ENCODE measurements at places on chromosomes 12 and 14.

DNA sequence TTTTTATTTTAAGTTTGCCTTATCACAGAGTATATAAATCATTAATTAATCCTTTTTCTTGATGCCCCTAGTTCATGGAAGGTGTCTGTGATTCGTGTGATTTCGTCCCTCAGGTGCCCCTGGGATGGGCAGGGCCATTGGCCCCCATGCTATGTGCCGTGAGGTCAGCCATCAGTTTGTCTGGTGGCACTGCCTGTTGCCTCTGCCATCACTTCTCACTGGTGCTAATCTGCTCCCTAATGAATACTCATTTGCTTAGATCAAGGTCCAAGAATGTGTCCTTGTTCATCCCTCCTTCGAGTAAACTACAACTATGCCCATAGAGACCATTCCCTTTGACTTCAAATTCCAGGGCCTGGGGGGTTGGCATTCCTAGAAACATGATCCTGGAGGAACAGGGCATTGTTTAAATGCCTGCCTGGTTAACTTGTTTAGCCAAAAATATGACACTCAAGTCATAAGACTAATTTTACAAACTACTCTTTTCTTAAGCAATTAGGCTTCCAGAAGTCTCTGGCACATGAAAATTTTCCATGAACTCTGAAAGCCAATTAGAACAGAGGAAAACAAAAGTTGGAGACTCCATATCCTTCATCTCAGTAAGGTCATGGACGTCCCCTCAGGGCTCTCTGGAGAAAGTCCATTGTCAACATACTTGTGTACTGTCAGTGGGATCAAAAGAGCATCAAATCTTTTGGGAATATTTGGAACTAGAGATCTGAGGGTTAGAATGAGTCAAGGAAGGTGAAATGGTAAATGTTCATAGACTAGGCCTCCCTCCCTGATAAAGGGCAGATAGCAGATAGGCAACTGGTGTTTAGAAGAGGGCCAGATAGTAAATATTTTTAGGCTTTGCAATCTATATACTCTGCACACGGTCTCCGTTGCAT is 90.9 kb upstream of the PLXNC1 start:
- no peak for DNase-seq

- no peak for DNase-seq
Measured at GRCh38 chr14:79660053-79660939, 551.0 kb downstream of the DIO2 start.

DNA sequence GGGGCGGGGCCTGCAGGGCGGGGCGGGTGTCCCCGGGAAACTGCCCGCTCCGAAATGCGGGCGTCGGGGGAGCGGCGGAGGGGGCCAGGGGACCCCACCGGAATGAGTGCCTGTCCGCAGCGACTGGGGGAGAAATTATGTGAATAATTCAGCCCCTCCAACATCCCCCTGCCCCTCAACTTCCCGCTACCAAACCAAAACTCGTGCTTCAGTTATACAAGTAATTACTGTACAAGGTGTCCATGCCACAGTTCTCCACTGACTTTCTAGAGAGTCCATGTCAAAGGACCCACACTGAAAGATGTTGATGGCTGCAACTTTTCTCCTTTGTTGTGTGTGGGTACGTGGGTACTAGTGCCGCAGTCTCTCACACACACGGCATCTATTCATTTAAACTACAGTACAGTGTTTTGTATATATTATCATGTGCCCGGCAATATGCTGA is 414 bp upstream of the CDK17 start:
- DNase-seq: no peak

- no peak for DNase-seq
Measured at GRCh38 chr14:74713395-74713735, 421 bp downstream of the FCF1 start.

GRCh38 chr14:104868060-104868740 is 3.1 kb downstream of the CEP170B start:
- peak; percentile 59 for DNase-seq

- no peak for DNase-seq
Measured at GRCh38 chr14:62053188-62053587, 291.0 kb downstream of the SNAPC1 start.

DNA sequence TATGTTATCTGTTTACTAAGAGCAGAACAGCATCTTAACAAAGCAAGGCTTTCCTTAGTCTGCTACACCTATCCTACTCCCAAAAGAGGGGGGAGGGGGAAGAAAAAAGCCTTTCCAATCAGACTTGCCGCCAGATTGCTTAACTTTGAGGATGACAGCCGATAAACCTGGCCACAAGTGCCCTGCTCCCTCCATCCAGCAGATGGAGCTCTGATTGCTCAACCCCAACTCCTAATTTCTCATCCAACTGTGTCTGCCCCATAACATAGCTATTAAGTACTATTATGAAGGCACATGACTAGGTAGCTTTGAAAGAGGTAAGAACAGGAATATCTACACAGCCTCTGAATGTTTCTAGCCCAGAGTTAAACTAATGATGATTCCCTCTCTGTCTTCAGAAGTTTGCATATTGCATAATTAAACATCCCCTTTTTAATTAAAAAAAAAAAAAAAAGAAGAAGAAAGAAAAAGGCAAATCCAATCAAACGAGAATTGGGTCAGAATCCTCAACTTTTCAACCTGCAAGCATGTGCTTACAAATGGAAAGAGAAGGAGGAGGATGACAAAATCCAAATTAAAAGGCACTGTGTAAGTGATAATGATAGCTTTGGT is 247.4 kb downstream of the GALC start:
- DNase-seq: no peak

GRCh38 chr14:57707219-57707618 is 158.7 kb downstream of the SLC35F4 start:
- DNase-seq: no peak

- DNase-seq: no peak
Measured at GRCh38 chr12:18882690-18883089, 144.8 kb downstream of the CAPZA3 start.

DNA sequence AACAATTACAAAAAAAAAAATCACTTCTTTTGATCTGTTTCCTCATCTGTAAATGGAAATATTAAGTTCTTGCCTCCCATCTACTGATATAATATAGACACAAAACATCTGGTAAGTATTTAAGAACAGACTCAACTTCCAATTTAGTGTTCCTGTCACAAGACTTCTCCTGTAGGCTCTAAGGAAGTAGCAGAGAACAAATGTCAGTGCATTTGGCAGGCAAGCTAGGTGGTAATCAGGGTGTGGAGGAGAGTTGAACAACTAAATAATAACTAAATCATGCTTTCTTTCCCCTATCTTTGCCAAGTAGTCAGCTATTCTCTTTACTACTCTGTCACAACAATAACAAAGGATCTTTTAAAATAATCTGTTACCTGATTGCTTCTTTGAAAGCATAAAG is 22.1 kb downstream of the BAZ1A start:
- DNase-seq: no peak

GRCh38 chr14:74048281-74048680 is 29.1 kb downstream of the BBOF1 start:
- no peak for DNase-seq

DNA sequence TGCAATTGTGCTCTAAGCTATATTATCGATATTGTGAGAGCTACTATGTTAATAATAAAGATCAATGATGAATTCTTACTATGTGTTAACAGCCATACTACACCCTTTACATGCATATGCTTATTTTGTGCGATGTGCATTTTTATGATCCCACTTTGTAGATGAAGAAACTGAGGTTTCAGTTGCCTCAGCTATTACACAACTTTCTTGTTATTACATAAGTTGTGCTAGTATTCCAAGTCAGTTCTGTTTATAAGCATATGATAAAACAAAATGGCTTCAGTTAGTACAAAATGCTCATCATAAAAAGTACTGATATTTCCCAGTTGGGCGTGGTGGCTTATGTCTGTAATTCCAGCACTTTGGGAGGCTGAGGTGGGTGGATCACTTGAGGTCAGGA is 471.5 kb upstream of the DCN start:
- no peak for DNase-seq

GRCh38 chr14:72060460-72060859 is 128.2 kb downstream of the RGS6 start:
- no peak for DNase-seq

GRCh38 chr12:2793561-2793960 is 1.2 kb upstream of the FKBP4 start:
- DNase-seq: no peak

DNA sequence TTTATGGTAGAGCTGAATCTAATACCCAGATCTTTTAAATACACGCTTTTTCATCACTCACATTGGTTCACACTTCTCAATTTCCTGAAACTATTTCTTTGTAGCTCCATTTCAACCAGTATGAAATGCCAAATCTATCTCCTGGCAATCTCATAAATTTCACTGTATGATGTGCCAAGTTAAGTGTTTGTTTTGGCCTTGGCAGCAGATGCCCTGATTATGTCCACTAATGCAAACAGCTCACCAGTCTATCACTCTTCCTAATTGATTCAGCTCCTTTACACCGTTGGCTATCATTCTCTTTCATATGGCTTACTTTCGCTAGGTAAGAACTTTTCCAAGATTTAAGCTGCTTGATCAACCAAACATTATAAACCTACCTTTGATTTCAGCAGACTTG is 58.6 kb downstream of the ZFC3H1 start:
- DNase-seq: no peak

DNA sequence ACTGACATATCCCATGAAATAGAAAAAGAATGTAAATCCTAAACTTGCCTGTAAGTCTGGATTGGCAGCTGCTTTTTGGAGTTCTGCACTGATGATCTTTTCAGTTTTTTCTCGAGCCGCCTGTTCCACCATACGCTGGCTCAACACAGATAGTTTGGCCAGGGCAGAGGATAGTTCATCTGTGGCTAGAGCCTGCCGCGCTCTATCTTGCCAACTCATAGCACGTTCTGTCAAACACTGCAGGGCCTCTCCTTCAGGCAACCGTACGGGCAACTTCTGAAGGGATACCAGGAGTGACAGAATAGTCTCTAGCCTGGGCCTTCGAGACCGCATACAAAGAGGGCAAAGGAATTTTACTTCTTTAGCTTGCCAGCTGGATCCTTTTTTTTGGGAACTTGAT is 44.8 kb upstream of the SLC6A13 start:
- no peak for DNase-seq

DNA sequence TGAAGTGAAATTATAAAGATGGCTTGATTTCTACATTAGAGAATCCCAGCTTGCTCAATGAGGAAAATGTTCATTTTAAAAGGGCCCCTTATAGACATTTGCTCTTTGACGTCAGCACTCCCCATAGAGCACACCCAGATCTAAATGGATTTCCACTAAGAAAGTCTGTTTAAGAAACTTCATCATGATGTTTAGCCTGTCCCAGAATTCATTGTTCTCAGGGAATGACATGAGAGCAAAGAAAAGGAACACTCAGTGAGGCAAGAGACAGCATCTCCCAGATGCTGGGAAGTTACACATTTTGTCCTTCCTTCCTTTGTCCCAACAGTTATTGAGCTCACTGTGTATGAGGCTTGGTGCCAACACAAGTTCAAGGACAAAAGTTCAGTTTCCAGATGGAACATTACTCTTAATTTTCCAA is 4.9 kb downstream of the PHLDA1 start:
- DNase-seq: no peak

DNA sequence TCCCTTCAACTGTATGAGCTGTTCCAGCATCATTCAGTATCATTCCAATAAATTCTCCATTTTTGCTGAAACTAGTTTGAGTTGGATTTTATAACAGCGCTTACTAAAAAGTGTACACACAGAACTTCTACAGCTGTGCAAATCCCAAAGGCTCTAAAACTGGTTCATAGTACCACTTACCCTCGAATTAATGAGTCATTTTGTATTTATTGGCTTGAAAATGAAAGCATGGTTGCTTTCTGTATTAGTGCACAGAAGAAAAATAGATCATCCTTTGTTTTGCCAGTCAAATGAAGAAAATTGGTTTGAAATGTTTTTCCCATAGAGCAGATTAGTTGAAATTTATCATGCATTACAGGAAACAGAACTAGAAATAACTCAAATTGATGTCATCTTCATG is 268.3 kb upstream of the CPNE8 start:
- no peak for DNase-seq

- no peak for DNase-seq
Measured at GRCh38 chr12:94545935-94546771, 86.5 kb upstream of the CEP83 start.

GRCh38 chr12:19916974-19917373 is 451.4 kb upstream of the PDE3A start:
- no peak for DNase-seq

DNA sequence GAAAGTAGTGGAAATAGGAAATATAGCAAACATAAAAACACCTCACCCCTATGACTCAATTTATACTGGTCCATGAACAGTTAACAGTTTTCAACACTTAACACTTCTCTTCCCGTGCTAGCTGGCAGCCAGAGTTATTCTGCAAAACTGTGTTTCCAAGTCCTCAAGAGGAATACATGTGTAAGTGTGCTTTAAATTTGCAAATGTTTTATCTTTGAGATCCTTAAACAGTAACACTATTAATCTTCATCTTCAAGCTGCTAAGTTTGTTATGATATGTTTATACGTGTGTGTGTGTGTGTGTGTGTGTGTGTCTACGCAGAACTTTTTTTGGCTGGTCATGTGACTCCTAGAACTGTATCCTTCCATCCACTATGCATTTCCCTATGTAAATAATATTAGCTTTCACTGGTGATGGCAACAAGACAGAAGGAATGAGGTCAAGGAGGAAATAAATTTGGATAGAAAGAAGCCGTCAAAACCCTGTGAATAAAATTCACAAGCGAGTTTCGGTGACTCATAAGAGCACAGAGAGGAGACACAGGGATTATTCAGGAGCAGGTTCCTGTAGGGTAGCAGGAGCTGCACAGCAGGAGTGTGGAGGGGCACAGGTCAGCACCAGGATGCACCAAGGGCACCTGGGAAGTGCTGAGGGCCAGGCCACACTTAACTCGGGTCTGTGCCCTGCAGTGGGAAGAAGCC is 105.9 kb upstream of the ETV6 start:
- DNase-seq: no peak

DNA sequence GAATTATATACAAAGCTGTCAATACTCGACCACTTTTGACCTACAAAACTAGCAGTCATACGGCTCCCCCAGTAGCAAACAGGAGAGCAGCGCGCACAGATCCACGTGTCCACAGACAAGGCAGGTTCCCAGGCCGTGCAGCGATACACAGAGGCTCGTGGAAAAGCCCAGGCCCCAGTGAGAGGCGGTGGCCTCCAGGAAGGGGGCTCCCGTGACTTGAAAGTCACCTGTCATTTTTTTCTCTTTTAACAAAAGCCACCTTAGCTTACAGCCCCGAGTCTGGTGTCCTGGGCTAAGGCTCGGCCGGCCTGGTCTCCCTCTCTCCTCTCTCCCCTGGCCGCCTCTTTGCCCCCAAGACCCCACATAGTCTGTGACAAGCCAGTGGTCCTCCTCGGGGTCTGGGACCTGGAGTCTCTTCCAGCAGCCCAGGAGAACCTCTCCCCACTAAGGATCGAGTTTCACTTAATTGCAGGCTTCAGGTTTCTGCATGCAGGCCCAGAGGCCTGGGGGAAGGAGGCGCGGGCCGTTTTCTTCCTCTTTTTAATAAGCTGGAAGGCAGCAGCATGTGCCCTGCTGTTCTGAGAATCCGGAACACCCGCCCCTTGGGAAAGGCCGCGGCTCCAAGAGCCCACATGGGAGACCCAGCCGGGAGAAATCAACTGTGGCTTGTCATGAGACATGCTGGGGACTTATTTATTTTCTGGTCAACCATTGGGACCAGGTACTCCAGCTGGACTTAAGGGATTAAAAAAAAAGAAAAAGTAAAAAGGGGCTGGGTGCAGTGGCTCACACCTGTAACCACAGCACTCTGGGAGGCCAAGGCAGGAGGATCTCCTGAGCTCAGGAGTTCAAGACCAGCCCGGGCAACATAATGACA is 15.9 kb downstream of the NCOR2 start:
- peak; percentile 85 for DNase-seq

Measured in sigmoid colon (tissue), 7 donors.